Neural crest cell (in vitro differentiated cells): ENCODE measurements at places on chromosomes 6 and 20. TPM values are rescaled to one million over a fixed set of nuclear protein-coding genes. Genes with fewer than 3 reads are reported as not detected.

DNA sequence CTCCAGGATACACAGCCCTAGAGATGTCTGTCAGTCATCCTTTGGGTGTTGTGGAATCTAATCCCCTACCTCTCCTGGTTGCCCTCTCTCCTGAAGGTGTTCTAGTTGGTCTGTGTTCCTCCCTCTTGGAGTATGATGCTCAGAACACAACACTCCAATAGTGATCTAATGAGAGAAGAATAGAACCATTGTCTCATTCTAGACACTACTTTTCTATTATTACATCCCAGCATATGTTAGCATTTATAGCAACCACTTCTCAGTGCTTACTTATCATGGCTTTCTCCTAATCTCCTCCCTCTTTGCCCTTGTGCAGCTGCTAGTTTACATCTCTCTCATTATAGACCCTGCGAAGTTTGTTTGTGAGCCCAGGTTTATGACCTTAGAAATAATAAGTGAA, 109.0 kb downstream of the UNC5CL start:
- no peak for DNase-seq
- no peak overlapping the region for H3K4me3 ChIP-seq
- H3K4me1 ChIP-seq, result no peaks in the 10 kb centered on the region
- no peak overlapping the region for H3K27ac ChIP-seq
- peaks cover 5% of the 10 kb centered on the region for H3K27me3 ChIP-seq

DNA sequence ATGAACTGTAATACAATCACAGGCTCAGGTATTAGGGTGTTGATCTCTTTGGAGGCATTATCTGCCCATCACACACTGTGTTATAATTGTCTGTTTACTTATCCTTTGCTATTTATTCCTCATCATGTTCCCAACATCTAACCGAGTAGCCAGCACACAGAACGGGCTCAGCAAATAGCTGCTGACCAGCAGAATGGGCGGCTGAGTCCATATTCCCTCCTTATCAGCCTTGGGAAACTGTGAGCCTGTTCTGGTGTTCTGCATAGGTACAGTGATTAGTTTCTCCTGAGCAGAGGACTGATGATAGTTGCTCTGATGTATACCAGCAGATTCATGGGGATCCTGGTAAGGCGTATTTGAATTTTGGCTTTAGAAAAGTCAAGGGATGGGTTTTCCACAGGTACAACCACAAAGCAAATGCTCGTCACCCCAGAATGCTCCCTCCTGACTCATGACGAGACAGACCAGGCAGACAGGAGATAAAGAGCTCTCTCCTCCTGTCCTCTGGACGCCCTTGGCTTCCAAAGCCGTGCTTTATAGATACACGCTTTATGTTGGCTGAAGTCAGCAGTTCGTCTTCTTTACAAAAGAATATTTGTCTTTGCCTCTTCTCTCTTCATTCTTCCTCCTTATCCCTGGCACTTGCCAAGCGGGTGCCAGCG, 166.7 kb downstream of the TTLL2 start:
- no peak overlapping the region for H3K4me3 ChIP-seq
- H3K27me3 ChIP-seq, result peaks cover 16% of the 10 kb centered on the region
- peaks cover 48% of the 10 kb centered on the region for H3K4me1 ChIP-seq
- H3K36me3 ChIP-seq, result no peaks in the 10 kb centered on the region
- no peak for DNase-seq
- H3K27ac ChIP-seq, result no peak overlapping the region

CLPSL1 gene
- not detected in 2 replicates for total RNA-seq

PNRC1 gene
- 42.0 and 51.4 TPM in 2 replicates for total RNA-seq
